ENCODE measurements at places on chromosomes 5 and 9. TPM values are rescaled to one million over a fixed set of nuclear protein-coding genes. Genes with fewer than 3 reads are reported as not detected.

CHMP5 gene
- 57.6 TPM for polyA plus RNA-seq

SV2C gene
- not detected for polyA plus RNA-seq

TMEM215 gene
- not detected for polyA plus RNA-seq

MYOT gene
- polyA plus RNA-seq, result not detected

SLC4A9 gene
- not detected for polyA plus RNA-seq

CDX1 gene
- not detected for polyA plus RNA-seq

SPATA31C1 gene
- polyA plus RNA-seq, result not detected

SLC30A5 gene
- 20.7 TPM for polyA plus RNA-seq

IFNA2 gene
- not detected for polyA plus RNA-seq

NEURL1B gene
- polyA plus RNA-seq, result 0.09 TPM

SH2D3C gene
- polyA plus RNA-seq, result 86.2 TPM

MYMK gene
- not detected for polyA plus RNA-seq

CACFD1 gene
- 11.3 TPM for polyA plus RNA-seq

SPAG8 gene
- polyA plus RNA-seq, result not detected

SOHLH1 gene
- polyA plus RNA-seq, result not detected

CDH6 gene
- not detected for polyA plus RNA-seq

JADE2 gene
- 10.1 TPM for polyA plus RNA-seq

NME5 gene
- not detected for polyA plus RNA-seq

SPTAN1 gene
- polyA plus RNA-seq, result 4.8 TPM

CDC25C gene
- polyA plus RNA-seq, result 0.19 TPM

FSD1L gene
- 0.26 TPM for polyA plus RNA-seq

SPOUT1 gene
- polyA plus RNA-seq, result 82.1 TPM

NMUR2 gene
- not detected for polyA plus RNA-seq

ARID3C gene
- polyA plus RNA-seq, result not detected

PAEP gene
- polyA plus RNA-seq, result not detected

HTR1A gene
- polyA plus RNA-seq, result not detected

SLCO4C1 gene
- polyA plus RNA-seq, result 12.1 TPM

HMMR gene
- polyA plus RNA-seq, result 0.98 TPM

SEC24A gene
- 2.5 TPM for polyA plus RNA-seq

HMCN2 gene
- polyA plus RNA-seq, result not detected

NOL6 gene
- 9.7 TPM for polyA plus RNA-seq

C5orf46 gene
- not detected for polyA plus RNA-seq

GALNT12 gene
- polyA plus RNA-seq, result 1.7 TPM

ZNF883 gene
- polyA plus RNA-seq, result 0.64 TPM

TCF7 gene
- polyA plus RNA-seq, result 50.9 TPM

CNTFR gene
- not detected for polyA plus RNA-seq

ORM2 gene
- polyA plus RNA-seq, result not detected

CDH18 gene
- not detected for polyA plus RNA-seq

PTPRD gene
- not detected for polyA plus RNA-seq

BARHL1 gene
- not detected for polyA plus RNA-seq
